ENCODE measurements at places on chromosomes 1 and 21. TPM values are rescaled to one million over a fixed set of nuclear protein-coding genes. Genes with fewer than 3 reads are reported as not detected.

GRCh38 chr1:224959656-224960055 is 30.2 kb downstream of the DNAH14 start:
- no peaks in the 10 kb centered on the region for H3K27me3 ChIP-seq
- H3K4me1 ChIP-seq: no peaks in the 10 kb centered on the region
- H3K27ac ChIP-seq: no peak overlapping the region

MYOG gene
- total RNA-seq: not detected

- H3K36me3 ChIP-seq: no peaks in the 10 kb centered on the region
- H3K27ac ChIP-seq: no peak overlapping the region
- no peak overlapping the region for H3K4me3 ChIP-seq
- no peak for DNase-seq
Observed at GRCh38 chr1:30586671-30587070, 136.7 kb downstream of the MATN1 start.

LCE2C gene
- not detected for total RNA-seq

IL23R gene
- total RNA-seq: 0.60 TPM

S100A7A gene
- not detected for total RNA-seq

CLCA4 gene
- total RNA-seq: 0.09 TPM

S100A1 gene
- 1.8 TPM for total RNA-seq
